ENCODE measurements at places on chromosomes 2 and 18.
A peak's percentile ranks its signal among the peaks of the same experiment; 100 is the strongest.

DNA sequence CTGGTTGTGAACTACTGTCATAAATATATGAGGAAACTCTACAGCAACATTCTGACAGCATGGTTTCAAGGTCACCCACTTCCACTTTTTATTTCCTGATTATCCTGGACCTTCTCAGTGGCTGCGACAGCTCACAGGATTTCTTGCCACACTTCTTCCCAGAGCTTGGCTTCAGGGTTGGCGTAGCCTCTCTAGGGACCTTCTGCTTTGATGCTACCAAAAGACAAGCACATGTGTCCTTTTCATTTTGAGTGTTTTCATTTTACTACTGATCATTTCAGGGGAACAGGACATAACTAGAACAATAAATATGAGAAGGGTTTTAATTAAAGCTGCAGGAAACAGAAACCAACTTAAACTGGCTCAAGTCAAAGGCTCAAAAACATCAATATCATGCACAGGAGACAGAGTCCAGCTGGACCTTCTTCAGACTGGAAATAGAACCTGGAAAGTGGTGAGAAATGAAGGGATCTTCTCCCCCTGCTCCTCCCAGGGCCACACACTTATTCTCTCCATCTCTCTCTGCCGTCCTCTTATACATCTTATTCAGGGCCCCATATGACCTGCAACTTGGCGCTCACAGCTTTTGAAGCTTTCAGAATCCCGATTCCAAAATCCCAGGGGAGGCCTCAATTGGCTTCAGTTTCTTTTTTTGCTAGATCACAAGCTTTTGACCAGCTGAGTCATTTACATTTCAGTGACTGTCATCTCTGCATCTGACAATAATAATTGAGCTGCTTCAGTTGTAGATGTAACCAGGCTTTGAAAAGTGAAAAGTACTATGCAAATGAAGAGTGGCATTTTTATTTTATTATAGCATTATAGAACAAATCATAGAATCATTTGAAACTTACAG is 9.7 kb downstream of the VIT start:
- no peak for DNase-seq

DNA sequence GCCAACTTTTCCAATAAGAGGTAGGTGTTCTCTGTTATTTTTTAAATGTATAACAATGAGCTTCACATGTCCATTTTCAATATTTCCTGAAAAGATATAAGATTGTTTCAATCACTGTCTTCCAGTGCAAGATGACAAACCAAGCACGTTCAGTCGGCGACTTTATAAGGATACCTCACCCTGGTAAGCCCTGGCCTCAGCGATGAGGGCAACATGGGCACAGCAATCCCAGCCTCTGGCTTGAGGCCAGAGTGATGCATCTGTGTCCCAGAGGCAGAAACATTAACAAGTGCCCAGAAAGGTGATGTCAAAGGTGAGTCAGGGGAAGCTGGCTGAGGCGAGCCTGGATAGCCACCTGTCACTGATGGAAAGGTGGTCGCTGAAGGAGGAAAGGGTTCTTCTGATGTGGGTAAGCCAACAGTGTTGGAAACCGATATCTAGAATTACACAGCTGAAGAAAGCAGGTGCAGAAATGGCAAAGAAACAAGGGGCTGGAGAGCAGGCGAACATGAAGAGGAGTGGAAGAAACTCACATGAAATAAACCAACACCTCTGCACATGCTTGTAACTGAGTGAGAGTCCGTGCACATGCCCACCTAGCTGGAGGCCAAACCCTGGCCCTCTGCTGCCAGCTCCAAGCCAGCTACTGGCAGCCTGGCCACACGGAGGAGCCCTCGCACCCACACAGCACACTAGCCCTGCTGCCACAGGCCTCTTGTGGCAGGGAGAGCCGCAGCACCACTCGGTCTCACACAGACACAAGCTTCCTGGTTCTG is 65.5 kb downstream of the FBXO15 start:
- DNase-seq = peak; percentile 23

- DNase-seq = no peak
These were observed 103.0 kb downstream of the TRIB2 start for GRCh38 chr2:12819721-12820120.

DNA sequence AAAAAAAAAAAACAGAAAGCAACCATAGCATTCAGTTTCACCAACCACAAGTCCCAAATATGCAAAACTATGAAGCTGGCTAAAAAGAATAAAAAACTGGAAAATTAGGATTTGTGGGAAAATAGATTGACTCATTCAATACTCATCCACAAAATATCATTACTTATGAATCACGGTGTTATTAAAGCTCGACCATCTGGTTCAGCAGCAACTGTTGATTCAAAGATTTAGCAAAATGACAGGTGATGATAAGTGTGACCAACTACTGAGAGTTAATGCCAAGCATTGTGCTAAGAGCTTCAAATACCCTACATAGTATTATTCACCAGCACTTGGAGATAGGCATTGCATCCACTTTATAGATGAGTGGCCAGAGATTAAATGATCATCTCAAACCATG is 26.2 kb upstream of the XDH start:
- no peak for DNase-seq

GRCh38 chr2:120481446-120482194 is 135.7 kb downstream of the INHBB start:
- DNase-seq = no peak

GRCh38 chr2:78070693-78071092 is 548.5 kb upstream of the LRRTM4 start:
- no peak for DNase-seq

DNA sequence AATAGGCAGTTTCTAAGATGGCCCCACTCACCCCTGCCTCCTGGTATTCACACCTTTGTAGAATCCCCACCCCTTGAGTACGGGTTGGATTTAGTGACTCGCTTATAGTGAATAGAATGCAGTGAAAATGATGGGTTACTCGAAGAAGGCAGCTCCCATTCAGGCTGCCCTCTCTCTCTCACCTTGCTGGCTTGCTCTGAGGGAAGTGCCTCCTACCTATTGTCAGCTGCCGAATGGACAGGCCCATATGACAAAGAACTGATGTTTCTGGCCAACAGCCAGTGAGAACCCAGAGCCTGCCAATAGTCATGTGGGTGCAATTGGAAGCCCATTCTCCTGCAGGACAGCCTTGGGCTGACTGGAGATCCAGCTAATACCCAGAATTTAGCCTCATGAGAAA is 22.1 kb upstream of the RNF103 start:
- no peak for DNase-seq

DNA sequence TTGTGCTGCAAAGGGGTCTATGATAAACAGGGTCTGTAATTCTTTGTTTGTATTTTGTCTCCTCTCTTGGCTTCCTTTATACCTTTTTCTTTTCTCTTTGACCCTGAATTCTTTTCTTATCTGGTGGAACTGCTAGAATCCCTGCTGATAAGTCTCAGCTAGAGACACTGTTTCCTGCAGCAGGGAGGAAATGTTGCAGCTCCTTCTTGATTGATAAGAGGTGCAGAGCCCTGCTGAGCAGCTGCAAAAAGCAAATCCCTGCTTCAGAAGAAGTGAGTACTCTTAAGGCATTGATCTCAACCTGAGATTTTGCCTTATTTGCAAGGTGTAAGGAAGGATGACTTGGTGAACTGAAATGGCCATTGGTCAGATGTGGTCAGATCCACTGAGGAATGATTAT is 167.8 kb downstream of the NUP35 start:
- DNase-seq = no peak

DNA sequence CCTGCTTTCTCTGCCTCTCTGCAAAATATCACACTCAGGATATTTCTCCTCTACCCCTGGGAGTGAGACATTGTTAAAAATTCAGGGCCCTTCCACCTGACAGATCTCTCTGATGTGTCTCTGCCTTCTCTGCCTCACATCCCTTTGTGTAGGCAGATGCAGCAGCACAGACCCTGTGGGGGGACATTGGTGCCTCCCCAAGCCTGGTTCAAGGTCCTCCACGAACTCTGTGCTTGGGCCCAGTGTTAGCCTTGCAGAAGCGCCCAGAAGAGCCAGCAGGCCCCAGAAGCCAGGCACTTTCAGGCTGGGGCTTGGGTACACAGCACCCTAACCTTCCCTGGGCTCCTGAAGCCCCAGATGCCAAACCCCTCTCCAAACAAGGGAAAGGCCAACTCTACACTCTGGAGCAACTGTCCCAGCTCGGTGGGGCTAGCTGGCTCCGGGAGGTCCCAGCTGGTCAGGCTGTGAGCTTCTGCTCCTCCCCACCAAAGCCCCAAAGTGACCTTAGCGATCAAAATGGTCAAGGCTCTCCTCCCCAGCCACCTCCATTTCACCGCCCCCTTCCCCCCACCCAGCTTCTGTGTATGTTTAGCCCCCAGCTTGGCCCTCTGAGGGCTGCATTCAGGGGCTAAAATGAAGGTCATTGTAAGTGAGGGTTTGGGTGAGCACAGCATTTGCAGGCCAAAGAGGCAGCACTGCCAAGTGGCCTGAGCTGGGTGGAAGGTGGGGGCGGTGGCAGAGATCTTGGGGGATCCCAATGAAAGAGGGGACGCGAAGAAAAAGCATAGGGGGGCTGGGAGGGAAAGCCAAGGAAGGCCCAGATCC is 2.6 kb downstream of the HOXD9 start:
- DNase-seq = no peak

DNA sequence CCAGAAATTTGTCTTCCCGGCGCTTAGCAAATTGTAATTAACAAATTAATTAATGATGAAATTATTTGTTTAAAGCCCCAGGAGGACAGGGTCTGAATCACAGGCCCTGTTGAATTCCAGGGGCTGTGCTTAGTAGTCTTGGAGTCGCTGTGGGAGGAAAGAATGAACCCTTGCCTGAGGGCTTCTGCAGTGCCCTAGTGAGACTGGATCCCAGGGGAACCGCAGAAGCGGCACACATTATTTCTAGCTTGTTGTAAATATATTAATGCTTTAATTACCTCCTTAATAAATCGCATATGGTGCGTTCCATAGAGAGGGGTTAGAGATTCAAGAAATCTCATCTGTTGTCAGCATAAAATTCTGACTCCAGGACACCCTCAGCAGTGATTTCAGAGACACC is 235.4 kb downstream of the CELF4 start:
- no peak for DNase-seq

- DNase-seq = no peak
These were observed 236.2 kb downstream of the OSR1 start for GRCh38 chr2:19122220-19122619.

DNA sequence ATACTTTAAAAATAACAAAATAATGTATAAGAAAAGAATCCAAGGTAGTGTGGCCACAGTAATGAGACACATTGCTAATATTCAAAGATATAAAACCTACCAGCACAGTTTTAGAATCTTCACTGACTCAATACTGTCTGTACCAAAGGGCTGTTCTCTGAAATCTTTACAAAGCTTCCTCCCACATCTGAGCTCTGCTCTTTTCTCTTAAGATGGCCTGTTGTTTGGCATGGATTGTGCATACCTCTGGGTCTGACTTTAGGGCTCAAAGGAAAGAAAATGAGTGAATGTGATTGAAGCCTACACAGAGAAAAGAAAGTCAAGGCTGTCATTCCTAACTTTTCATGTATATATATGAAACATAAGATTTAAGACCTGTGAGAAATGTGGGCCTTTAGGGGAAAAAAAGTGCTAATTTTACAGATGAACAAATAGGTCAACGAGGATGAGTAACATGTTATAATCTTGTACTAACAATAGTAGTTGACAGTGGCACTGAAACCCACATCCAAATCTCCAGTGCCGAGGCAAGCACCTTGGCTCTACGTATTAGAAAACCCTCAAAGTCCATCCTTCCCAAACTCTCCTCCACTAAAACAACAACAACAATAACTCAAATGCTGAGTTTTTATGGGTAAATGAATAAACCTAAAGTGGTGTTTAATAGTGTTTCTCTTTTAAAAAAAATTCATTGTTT is 114.2 kb downstream of the ZNF521 start:
- DNase-seq = no peak

DNA sequence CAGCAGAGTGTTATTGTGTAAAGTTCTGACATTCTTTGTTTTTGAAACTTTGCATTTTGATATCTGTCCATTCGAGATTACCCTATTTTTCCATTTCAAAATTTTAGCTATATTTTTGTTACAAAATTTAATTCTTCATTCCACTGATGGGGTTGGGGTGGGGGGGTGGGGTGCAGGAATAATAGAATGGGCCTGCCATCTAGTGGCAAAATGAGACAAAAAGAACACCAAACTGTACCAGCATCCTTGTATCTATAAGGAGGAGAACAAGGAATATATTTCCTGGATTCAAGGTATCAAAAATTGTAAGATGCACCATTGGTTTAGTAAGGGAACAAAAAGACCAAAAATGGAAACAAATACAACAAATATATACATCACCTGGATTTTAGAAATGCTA is 27.9 kb upstream of the TTR start:
- DNase-seq = no peak

GRCh38 chr2:237222178-237222577 is 136.5 kb downstream of the COPS8 start:
- no peak for DNase-seq

GRCh38 chr18:42094875-42095274 is 139.8 kb downstream of the PIK3C3 start:
- no peak for DNase-seq

GRCh38 chr2:128307595-128307994 is 11.1 kb downstream of the HS6ST1 start:
- DNase-seq = no peak

DNA sequence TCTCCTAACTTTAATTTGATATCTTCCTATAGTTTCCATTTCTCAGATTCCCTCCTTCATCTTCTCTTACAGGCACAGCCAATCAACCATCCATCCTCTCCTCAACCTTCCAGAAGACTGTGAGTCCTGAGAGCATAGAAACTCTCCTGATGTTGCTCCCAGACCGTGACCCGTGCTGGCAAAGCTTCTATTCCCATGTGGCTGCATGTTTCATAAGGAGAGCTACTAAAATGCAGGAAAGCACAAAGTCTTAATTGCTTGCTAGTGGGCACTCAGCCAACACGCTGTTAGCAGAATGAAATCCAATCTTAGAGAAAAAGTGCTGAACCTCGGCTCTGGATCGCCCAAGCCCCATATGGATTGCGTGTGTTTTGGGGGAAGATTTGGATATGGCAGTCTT is 1244.7 kb upstream of the ZEB2 start:
- no peak for DNase-seq
